CD4-positive, alpha-beta T cell treated with Interleukin-6 at 100 ng/mL for 8 hours (primary cell): ENCODE measurements at places on chromosomes 2 and 18.

DNA sequence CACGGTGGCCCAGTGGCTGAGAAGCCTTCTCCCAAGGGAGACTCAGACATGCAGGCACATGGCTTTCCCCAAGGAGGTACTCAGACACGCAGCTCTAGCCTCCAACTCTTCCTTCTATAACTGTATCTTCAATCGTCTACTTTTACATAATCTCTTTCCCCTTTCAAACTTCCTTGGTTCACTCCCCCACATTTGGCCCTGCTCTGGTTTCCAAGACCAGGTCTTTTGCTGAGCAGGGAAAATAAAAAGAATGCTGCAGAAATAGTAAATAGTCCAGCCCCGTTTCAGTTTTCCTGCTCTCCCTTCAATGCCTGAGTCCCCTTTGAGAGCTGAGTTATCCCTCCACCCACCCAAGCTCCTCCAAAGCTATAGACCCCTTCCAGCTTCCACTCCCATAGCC, 635.0 kb downstream of the ARHGAP15 start:
- DNase-seq, result no peak

DNA sequence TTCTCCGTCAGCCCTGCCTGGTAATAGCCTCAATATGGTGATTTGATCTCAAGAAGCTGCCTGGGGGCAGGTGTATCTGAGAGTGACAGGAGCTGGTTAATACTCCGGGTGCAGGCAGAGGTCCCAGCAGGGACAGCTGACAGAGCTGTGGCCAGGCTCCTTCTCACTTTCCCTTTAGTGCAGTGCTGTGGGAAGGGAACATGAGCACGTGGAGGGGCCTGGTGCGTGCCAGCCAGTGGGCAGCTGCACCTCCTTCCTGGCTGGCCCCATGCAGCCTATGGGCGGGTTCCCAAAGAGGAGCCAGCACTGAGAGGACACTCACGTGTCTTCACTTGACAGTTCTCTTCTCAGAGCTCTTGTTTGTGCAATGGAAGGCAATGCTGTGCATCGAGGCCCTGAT, 9.1 kb downstream of the CNNM4 start:
- DNase-seq, result no peak

- no peak for DNase-seq
Measured at GRCh38 chr2:181589779-181590178, 67.1 kb downstream of the CERKL start.

DNA sequence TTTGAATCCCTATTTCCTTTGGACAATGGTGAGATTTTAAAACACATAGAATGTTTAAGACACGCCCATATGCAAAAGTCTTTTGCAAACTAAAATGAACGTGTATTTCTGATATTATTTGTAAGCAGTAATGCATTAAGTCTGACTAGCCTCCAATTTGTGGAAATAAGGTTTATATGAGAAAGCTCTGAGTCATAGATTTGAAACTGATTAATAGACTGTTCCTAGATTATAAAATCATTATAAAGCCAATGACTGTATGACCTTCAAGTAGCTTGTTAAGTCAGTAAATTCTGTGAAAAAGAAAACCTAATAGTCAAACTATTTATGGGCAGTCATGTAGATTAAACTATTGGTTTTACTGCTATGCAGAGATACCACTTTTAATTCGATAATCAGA, 12.8 kb upstream of the EFEMP1 start:
- DNase-seq, result no peak

GRCh38 chr2:168889635-168890005, 610 bp downstream of the SPC25 start:
- DNase-seq, result no peak
